Right atrium auricular region (tissue), 2 donors: ENCODE measurements at places on chromosomes 6 and 20. TPM values are rescaled to one million over a fixed set of nuclear protein-coding genes. Genes with fewer than 3 reads are reported as not detected.

DNA sequence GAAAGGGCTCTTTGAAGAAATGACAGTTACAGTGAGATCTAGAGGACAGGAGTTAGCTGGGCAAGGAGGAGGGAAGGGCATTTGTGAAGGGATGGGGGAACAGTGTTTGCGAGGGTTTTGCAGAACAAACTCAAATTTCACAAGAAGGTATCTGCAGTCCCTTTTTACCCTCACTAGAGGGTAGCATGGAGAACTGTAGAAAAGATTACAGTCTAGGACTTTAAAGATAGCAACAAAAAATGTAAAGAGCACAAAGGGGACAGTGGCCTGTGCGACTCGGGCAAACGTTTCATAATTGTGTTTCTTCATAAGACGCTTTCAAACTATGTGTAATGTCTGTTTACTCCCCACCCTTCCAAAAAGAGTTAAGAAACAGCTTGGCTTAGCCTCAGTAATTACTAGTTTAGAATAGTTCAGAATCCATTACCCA, 21.2 kb upstream of the ASXL1 start:
- no peak for DNase-seq

DNA sequence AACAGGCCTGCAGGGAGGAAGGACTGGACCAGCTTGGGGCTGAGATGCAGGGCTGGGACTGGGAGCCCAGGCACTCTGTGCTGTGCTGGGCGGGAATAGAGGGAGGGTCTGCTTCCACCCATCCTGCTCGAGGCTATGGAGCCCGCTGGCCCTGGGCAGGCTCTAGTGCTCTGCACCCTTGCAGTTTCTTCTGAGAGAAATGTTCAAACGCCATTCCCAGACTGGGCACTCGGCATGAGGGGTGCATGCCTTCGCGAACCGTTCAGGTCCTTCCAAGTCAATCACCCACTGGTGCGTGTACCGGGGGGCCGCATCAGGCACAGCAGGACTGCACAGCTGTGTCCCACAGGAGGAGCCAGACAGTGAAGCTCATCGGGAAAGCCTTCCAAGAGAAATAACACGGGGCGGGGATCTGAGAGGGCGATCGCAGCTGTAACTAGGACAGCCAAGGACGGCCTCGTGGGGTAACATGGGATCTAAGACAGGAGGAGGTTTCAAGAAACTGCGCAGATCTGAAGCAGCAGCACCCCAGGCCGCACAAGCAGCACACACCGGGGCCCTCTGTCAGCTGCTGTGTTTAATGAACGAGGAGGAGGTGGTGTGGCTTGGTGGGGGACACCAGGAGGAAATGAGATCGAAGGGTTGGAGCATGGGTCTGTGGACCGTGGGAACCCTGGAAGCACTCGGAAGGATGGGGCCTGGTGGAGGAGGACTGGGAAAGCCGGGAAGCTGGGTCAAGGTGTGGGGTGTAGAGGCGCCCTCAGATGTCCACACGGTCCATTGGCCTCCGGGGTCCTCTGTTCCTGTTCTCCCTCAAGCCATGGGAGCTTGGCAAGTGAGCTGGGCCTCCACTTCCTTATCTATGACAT, 26.1 kb upstream of the PYGB start:
- DNase-seq = no peak

DNA sequence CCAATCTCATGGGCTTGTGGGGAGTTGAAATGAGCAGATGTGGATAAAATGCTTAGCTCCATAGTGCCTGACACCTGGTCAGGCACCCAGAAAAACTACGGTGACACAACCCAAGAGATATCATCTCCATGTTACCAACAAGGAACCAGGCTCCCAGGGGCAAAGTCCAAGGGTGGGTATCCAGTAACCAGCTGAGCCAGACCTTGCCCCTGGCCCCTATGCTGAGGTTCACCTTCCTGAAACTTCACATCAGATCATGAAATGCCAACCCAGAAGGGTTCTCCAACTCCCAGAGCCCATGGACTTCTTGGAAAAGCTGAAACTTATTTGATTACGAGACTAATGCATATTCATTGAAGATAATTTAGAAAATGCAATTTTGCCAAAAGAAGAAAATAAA, 141.8 kb upstream of the KCNG1 start:
- DNase-seq = no peak

DNA sequence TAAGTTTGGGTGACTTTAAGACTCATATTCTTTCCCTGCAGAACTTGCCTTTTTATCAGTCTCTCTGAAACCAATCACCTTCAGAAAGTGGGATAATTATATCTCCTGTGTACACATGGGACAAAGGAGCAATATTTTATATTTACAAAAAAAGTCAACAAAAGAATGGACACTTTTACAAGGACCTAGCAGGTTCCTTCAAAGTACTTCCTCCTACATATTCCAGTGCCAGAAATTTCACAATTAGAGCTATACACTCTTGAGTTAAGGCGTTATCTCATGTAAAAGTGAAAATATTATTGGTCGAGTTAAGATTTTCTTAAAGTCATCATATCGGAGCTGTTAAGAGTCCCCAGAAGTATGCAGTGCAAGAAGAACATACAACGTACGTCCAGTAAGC, 98.9 kb upstream of the MAFB start:
- no peak for DNase-seq

GRCh38 chr6:45679631-45680030, 301.9 kb upstream of the SUPT3H start:
- no peak for DNase-seq

- no peak for DNase-seq
Measured at GRCh38 chr6:158849899-158850806, 31.0 kb upstream of the EZR start.

GRCh38 chr6:44564906-44565524, 177.5 kb downstream of the CDC5L start:
- DNase-seq = peak; percentile 55

- DNase-seq = no peak
Measured at GRCh38 chr6:16512544-16513290, 248.5 kb downstream of the ATXN1 start.

DNA sequence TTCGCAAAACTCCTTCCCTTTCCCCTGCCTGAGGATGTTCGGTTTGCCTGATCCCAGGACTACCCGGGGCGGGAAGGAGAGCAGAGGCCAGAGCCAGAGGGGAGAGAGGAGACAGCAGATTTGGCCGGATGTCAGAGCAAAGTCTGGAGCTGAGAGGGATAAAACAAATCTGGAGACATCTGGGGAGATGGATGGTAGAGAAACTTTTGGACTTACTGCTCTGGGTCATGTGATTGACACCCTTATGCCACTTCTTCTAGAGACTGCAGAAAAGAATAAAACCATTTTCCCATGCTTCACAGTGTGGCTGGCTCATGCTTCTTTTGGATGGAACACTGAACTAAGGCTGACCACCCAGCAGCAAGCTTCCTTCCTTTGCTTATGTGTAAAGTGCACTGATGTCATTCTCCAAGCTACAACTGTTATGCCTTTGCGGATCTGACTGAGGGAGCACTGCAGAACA, 174.7 kb downstream of the FOXC1 start:
- no peak for DNase-seq

DNA sequence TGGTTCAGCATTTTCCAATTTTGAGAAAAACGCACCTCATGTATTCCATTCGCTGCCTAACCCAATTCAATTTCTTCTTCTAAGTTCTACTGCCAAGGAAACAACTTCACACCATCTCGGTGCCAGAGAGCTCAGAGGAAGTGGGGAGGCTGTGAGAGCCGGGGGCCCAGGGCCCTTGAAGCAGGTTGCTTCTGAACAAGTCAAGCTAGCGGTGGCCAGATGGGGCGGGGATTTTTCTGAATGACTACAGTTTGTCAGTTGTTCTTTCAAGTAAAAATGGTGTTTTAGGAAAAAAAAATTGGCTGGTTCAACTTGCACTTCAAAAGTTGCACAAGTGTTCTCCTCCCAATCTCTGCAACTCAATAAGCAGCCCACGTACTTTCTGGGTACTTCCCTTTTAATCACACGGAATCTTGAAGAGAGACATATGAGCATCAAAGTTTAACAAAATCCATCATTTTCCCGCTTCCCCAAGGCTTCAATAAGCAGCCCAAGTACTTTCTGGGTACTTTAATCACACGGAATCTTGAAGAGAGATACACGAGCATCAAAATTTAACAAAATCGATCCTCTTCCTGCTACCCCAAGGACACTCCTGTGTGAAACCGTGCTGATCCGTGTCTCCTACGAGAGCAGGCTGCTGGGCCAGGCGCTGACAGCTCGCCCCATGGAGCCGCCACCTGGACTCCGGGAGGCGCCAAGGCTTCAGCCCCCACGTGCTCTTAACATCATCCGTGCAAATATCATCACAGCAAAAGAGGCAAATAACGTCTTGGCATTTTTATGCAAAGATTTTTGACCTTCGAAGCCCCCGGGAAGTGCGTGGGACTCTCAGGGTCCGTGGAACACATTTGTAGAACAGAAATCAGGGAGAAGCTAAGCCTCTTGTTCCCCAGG, 186.7 kb upstream of the PDE10A start:
- no peak for DNase-seq

DNA sequence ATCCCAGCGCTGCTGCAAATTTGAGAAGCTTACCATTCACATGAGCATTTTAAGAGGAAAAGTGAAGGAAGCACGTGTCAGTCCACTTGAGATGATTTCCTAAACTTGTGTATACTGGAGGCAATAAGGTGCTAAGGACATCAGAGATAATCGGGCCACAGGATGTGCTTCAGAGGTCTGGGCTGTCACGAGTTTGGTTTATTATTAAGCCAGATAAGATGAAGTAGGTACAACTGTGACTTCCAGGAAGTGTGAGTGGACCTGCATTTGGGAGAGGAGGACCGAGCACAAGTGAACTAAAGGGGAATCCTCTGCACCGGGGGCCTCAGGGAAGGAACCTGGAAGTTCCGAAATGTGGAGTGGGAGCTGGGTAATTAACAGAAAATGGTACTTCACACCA, 1.4 kb downstream of the SAMD5 start:
- DNase-seq = no peak

DNA sequence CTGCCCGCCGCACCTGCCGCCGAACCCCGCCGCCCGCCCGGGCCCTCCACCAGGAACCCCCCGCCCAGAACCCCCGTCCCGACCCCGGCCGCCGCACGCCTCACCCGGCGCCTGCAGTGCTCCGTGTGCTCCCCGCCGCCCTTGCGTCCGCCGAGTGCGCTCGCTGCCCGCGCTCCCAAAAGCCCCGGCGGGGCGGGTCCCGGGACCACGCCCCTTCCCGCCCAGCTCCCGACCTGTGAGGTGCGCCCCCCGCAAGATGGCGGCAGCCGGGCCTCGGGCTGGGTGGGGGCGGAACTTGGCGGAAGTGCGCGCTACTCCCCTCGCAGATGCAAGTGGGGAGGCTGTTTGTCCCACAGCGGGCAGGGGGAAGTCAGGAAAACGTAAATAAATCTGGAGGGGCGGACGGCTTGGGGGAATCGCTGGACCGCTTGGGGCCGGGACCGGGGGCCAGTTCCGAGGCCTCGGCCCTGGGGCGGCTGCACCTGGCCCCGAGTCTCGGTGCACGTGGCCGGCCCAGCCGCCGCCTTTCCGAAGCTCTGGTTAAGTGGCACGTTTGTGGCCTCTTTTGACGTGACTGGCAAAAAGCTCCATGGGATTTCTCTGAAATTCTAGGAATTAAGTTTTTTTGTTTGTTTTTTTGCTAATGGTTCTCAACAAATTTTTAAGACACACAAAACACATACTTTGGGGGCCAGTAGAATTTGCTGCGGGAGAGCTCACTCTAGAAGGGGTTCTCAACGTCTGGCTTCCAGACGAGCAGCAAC, at the start of gene EZR:
TSS of gene EZR (minus strand) at position 156 of the 764 bp plus-strand sequence. CDS start 1,275 bp downstream, outside the sequence.
- peak; percentile 67 for DNase-seq

GRCh38 chr20:1533059-1533458, 24.4 kb downstream of the SIRPD start:
- DNase-seq = no peak

DNA sequence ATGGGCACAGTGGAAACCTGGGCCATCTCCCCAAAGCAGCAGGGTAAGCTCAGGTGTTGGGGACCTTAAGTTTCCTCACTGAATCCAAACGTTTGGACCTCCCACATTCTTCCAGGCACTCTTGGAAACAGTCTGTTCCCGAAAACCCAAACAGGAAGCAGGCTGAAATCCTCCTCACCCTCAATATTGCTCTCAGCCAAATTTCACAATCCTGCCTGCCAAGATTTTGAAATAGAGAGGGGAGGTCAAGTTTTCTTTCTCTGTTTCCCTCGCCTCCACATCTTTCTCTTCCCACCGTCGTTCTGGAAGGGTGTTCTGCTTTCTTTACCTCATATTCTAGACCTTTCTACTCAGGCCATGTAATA, 392.0 kb upstream of the SASH1 start:
- no peak for DNase-seq

DNA sequence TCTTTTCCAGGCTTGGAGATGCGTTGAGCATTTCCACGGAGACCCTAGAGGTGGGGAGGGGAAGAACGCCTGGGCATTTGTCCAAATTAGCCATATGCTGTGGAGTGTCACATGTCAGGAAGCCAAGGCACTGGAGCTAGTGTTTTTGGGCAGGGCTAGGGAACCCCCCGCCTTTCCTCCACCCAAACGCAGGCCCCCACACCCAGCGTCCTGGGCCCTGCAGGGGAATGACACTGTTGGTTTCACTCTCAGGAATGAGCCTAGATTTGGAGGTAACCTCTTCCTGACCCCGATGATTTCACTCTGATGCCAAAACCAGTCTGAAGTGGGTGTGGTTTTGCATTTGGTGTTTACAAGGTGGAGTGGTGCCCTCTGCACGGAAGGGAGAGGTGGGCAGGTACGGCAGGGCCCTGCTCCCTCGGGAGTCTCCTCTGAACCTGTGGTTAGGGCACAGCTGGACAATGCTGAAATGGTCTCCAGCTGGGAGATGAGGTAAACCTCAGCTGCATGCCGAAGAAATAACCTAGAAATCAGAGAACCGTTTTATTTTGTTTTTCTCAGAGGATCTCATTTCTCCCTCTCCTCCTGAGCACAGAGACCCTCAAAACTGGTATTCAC, 29.5 kb downstream of the MTHFD1L start:
- peak; percentile 54 for DNase-seq

DNA sequence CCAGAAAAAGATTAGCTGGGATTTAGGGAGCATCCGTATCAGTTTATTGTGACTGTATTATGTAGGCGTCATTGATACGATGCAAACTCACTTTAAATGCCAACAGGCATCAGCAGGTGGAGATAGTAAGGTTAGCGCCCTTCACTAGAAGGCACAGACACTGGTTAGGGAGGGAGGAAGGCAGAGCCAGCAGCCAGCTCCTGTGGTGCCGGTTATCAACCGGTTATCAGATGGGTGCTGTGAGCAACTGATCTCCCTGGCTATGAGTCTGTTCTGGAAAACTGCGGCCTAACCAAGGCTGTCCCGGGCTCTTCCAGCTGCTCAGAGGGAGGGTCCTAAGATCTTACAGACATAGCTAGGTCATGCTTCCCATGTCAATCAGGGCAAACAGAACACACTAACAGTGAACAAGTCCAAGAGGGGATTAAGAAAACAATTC, 47.5 kb upstream of the CD93 start:
- DNase-seq = no peak

The LAMP5 gene
- not detected for total RNA-seq

The RRAGD gene
- 56.4 TPM for total RNA-seq

The TMEM30A gene
- total RNA-seq = 45.6 TPM

The SSTR4 gene
- not detected for total RNA-seq

The IER3 gene
- 43.6 TPM for total RNA-seq

The OVOL2 gene
- total RNA-seq = not detected

The SAPCD1 gene
- total RNA-seq = not detected
